ENCODE measurements at places on chromosomes 1 and 21.

DNA sequence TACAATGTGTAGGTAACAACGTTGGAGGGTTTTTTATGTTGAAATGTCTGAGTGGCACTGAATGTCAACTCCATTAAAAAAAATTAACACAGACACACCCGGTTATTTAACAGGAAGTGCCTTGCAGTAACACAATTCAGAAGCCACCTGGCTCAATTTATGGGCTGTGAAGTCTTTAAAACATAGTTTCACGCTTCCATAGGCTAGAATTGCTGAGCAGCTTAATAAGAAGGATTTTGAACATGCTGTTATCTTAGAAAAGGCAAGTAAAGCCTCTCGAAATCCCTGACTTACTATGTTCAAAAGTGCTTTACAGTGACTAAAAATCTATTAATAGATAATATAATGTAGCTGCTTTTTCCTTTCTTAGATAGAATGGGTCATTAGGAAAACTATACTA lies 19.7 kb downstream of the SRSF4 start:
- DNase-seq = no peak

DNA sequence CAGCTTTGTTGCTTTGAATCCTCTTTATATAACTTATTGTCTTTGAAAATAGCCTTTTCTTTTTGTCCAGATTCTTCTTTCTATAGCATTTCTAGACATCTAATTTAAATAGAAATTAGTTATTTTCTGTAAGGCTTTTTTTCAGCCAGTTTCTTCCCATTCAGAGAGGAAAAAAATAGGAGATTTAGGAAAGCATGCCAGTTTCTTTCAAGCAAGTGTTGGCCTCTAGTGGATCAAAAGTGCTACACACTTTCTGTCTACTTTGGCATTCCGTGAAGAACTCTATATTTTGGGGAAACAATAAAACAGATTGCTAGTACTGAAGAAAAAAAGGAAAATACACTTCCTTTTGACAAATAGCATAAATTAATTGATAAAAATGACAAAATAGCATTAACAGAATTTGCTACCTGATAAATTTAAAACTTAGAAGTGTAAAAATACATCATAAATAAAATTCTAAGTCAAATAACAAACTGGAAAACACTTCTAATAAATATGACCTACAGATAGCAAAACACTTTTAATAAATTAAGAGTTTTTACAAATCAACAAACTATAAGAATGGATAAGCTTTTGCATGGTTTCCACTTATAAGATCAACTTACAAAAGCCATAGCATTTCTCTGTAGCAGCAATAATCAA lies 13.1 kb upstream of the EXO1 start:
- DNase-seq = no peak

DNA sequence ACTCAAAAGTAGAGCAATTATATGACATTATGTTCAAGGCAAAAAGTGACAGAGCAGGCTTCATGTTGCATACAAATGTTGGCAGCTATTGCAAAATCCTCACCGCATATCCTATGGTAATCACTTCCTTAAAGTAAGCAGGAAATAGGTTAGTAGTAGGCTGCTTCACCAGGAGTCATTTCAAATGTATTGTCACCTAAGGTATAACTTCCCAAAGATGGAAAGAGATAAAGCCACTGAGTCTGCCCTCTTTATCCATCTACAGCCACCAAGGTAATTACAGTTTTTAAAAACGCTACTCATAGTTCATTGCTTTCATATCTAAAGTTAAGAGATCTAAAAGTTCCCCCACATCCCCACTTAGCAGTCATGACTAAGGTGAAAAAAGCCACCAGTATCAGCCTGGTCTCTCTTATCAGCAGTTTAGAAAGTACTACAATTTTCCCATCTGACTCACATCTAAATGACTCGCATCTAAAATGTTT lies 31.6 kb upstream of the UBE2U start:
- DNase-seq = no peak

DNA sequence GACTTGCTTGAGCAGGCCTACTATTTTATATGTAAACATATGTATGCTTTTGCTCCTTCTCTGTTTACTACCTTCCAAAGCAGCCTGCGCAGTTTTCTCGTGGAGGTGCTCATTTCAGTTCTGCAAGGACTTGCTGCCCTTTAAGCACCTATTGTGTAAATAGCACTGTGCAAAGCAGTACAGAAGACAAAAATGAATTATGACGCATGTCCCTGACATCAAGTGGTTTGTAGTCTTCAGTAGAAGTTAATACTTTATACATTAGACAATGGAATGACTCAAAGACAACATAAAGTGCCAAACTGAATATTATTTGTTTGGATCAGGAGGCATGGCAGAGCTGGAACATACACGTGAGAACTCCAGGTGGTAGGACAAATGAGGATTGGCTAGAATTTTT lies 611.7 kb downstream of the LMO4 start:
- no peak for DNase-seq

DNA sequence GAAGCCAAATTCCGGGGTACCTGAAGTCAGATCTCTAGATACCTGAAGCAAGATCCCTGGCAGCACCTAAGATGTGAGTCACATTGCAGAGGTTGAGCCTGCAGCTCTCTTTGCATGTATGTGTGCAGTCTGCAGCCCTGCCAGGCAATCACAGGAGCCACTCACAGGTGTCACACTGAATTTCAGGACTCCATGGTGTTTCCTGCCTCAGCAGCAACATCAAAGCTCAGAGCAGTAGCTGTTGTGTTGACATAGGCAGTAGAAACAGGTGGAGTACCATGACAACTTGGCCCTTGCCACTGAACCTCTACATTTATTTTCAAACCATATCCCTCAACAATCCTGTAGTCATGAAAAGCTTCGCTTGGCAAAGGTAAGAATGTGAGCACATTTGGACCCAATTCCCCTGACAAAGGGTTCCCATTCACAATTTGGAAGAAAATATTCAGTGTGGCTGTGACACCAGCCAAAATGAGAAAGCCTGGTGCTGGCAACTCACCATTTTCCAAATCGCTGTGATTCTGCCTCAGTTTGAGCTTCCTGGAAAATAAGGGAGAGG lies 419.8 kb upstream of the NFIA start:
- DNase-seq = no peak

DNA sequence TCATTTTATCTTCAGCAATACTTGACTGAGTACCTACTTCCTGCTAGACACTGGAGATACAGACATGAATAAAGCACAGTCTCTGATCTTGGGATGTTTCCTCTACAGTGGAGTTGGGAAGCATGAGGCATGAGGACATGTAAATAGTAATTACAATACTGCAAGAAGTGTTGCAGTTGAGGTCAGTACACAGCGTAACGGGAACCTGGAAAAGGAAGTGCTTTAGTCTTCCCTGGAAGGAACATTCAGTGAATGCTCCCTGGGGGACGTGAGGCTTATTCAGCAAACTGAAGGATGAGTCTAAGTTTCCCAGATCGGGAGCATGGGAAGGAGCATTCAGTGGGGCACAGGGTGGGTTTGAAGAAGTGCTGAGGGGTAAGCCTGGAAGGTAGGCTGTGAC lies 112.4 kb downstream of the PIK3R3 start:
- DNase-seq = no peak

Data from stimulated activated CD4-positive, alpha-beta T cell treated with anti-CD3 and anti-CD28 coated beads, Interleukin-1b, Interleukin-23, amount 100 ng/mL, for 1 hour (primary cell).